ENCODE measurements at places on chromosomes 2 and 18.

DNA sequence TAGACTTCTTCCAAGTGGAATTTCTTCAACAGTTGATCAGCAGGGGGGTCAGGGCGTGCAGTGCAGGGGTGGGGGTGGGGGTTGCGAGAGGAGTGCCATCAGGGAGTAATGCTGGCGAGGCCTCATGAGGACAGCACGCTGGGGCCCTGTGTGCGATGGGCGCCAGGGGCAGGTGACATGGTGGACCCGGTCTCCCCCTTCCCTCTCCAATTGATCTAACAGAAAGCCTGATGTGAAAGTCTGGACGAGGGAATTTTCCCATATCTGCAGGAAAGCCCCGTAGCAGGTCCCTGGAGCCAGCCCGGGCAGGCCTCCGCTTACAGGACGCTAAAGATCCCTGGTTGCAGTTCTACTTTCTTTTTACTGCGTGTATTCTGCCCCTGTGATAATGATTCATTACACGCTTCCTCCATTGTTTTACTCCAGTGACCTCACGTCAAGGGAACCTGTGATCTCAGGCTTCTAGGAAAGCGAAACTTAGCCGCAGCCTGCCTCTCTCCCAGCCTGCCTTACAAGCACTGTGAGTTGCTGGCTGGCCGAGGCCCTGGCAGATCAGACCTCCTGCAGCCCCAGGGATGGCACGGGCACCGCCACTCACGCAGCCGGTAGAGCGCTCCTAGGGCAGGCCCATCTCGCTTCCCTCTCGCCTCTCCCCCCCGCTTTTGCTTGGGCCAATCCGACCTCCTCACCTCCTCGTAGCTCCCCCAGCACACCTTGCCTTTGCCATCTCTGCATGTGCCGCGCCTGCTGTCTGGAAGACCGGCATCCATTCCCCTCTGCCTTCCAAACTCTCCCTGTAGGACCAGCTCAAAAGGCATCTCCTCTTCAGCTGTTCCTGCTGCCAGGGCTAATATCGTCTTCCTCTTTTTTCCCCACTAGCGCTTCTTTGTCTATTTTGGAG, 19.2 kb downstream of the NEURL3 start:
- no peak for DNase-seq

- DNase-seq: no peak
Observed at GRCh38 chr2:222196159-222196558, 102.6 kb downstream of the PAX3 start.

DNA sequence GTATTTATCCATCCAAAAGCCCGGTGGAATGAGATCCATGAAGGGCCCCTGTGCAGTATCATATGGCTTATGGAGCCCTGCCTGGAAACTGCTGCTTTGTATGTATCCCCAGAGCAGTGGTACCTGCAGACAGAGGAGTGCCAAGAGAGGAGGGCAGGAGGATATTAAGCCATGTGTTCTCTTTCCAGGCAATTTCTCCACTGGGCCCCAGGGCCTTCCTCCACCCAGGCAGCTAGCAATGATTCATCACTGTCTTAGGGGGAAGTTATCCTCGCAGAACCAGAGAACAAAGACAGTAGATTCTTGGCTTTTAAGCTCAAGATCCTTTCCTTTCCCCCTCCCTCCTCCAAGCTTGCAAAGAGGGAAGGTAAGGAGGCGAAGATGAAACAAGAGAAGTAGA, 98.1 kb downstream of the LRRC30 start:
- peak; percentile 54 for DNase-seq

GRCh38 chr2:31365348-31365747, 49.2 kb downstream of the XDH start:
- DNase-seq: no peak

DNA sequence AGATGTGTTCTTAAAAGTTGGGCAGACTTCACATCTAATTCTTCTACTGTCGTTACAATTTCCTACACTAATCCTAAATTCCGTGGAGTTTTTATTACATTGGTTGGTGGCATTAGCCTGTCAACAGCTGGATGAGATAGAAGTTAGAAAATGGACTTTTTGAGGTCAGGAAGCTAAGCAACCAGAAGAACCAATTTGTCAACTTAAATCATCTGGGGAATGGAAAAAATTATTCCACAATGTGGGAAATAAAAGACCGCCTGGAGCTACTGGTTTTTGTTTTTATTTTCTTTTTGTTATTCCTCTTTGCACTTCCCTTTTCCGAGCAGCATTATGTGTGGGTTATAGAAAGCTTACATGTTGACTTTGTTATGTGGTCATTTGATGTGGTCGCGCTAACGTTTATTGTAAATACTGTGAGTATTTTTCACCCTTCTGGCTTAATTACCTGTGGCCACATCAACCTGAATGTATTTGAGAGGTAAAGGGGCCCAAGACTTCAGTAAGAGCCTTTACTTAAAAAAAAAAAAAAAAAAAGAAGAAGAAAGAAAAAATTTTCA, 75.3 kb downstream of the PTPRM start:
- DNase-seq: no peak

DNA sequence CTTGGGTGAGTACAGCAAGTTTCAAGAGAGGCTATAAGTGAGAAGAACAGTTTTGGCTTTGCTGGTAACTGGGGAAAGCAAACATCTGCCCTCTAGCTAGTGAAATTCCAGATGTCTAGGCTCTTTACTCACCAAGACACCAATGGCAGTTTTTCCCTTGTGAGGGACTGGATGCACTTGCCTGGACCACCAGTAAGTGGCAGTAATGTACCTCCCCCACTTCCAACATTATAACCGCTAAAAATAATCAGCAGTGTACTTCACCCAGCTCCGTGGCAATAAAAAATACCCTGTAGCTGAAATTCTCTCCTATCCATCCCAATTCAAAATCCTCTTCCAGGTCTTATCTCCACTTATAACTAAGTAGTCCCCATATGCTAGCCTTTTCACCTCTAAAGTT, 383.9 kb downstream of the ARHGAP15 start:
- DNase-seq: peak; percentile 12

DNA sequence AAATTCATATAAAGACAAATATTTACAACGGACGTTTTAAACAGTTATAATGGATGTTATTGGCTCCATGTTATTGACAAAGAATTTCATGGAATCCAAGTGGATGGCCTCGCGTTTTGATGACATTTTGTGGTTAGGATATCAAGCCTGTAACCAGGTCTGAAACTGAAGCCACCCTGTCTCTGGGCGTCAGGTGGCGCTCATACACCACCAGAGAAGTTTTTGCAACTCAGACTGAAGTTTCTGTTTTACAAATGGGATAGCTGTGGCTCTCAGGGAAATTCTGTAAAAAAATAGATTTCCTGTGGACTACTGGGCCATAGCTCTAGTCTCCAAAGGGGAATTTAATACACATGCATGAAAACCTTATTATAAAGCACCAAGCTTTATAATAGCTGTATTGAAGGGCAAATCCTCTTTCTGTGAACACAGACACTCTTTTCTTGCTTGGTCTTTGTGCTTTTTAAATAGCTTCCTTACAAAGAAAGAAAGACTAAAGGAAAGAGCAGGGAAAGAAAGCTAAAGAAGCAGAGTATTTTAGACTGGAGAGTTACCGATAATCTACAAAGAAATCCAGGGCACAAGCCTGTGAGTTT, 86.7 kb downstream of the C18orf54 start:
- DNase-seq: no peak

DNA sequence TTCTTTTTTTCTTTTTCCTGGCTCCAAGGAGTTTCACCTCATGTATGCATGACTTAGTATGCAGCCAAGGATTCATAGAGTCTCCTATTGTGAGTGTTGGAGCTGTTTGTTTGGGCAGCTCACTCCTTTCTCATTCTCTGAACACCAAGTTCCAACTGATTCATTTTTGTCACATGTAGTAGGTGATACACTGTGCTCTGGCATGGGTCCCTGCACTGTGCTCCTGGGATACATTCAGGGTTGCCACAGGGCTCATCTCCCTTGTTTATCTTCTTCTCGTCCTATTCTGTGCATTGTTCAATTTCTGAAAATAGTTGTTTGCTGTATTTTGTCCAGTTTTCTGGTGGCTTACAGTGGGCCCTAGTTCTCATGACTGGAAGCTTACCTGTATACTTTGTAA, 96.8 kb downstream of the ZNF407 start:
- no peak for DNase-seq

- DNase-seq: no peak
Observed at GRCh38 chr2:74186038-74186437, 7.4 kb upstream of the MOB1A start.

- no peak for DNase-seq
Observed at GRCh38 chr18:12990123-12990475, 1.1 kb upstream of the CEP192 start.

DNA sequence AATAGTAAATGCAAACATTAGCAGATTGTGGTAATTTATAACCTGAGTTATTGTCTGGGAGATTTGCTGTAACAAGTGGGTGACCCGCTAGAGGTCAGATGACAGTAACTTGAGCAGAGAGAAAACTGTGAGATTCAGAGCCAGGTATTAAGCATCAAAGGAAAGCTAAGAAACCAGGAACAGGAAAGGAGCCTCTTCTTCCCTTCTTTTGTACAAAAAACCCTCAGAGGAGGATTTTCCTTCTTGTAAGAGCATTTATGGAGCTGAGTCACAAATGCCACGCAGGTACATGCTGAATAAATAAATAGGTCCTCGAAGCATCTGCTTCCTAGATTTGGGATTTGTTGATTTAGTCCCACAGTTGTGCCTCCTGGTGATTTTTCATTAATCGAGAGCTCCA, 146.5 kb downstream of the SH3BP4 start:
- DNase-seq: no peak

GRCh38 chr2:109497463-109497862, 116.3 kb downstream of the SEPTIN10 start:
- no peak for DNase-seq

DNA sequence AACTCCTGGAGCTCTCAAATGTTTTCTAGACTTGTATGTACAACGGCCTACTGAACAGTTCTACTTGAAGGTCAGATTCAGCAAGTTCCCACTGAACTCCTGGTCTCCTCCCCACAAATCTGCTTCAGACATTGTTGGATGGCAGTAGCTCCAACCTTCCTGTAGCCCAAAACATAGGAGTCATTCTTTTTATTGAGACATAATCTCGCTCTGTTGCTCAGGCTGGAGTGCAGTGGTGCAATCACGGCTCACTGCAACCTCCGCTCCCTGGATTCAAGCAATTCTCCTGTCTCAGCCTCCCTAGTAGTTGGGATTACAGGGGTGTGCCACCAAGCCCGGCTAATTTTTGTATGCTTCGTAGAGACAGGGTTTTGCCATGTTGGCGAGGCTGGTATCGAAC, 47.3 kb downstream of the QPCT start:
- DNase-seq: no peak

DNA sequence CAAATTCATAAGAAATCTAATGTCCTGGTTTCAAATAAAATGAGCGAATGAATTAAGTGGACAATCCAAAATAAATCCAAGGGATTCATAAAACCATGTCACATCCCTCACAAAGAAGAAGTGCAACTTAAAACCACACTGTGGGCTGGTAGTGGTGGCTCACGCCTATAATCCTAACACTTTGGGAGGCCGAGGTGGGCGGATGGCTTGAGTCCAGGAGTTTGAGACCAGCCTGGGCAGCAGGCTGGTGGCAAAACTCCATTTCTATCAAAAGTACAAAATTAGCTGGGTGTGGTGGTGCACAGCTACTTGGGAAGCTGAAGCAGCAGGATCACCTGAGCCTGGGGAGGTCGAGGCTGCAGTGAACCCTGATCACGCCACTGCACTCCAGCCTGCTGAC, 25.4 kb downstream of the FAM98A start:
- DNase-seq: no peak

DNA sequence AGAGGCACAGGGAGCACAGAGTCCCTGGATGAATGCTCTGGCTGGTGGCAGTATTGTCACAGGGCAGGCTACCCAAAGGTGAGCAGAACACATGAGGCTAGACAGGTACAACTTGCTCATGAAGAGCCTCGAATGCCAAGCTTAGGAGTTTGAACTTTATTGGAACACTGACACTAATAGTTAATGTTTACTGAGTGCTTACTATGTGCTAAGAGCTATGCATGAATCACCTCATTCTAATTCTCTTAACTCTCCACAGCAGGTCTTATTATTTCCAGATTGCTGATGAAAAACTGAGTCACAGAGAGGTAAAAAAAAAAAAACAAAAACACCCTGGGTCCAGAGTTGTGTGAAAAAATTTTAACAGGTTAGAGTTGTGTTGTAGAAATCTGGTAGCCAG, 6.1 kb upstream of the EMX1 start:
- DNase-seq: no peak

GRCh38 chr2:60148716-60149115, 404.7 kb downstream of the BCL11A start:
- DNase-seq: no peak

DNA sequence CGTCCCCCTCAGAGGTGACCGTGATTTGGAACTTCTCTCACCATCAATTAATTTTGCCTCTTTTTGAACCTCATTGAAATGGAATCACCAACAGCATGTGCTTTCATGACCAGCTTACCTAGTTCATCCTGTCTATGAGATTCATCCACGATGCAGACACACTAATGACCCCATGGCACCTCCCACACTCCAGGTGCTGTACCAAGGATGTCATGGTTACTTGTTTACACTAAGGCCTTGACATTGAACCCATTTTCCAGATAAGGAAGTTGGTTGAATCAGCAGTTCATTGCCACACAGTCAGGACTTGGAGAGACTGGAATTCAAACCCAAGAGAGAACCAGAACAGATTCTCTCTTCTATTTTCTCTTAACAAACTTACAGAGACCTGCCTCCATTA, 139.0 kb downstream of the ZFP36L2 start:
- DNase-seq: no peak

DNA sequence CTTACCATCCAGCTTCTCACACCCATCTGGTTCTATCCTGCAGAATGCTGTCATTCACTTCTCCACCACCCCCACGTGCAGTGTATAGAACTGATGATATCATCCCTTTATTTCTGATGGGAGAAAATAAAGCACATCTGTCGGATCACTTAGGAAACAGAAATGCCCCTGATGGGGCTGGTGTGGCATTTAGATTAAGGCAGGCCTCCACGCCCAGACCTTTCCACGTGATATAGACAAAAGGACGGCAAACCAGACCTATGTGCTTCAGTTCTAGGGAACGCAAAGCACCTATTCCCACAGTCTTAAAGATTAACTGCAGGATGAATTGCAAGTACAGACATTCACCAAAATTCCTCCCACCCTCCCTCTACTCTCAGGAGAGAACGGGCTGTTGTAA, 27.6 kb upstream of the CABLES1 start:
- DNase-seq: peak; percentile 27

DNA sequence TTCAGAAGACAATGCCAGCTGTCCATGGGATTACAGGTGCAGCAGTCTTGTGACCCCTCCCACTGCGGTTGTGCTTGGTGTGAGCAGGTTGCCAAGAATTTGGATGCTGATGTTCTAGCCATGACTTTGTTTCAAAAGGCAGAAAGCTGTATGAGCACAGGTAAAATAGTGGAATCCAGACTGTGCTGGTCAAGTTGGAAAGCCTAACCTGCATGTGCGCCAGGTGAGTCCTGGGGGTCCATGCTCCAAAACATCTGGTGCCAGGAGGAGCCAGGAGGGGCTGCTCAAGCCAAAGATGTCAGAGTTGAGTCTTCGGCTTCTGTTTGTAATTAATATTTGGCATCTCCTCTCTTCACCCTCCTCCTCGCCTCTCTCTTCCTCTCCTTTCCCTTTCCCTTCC, 330.1 kb downstream of the MYCN start:
- DNase-seq: no peak

GRCh38 chr18:199214-199613, 40.9 kb downstream of the USP14 start:
- DNase-seq: no peak

- DNase-seq: no peak
Observed at GRCh38 chr2:140624200-140624599, 1506.6 kb downstream of the LRP1B start.

- peak; percentile 52 for DNase-seq
Observed at GRCh38 chr2:15313657-15314056, 247.5 kb downstream of the NBAS start.
